Right renal pelvis (tissue), 4 donors: ENCODE measurements at places on chromosomes 3 and 15. TPM values are rescaled to one million over a fixed set of nuclear protein-coding genes. Genes with fewer than 3 reads are reported as not detected.
A peak's percentile ranks its signal among the peaks of the same experiment; 100 is the strongest.

- DNase-seq: no peak
These were observed 12.5 kb downstream of the SLC35G2 start for GRCh38 chr3:136831461-136831860.

- DNase-seq: no peak
These were observed 67.1 kb downstream of the MAGI1 start for GRCh38 chr3:65971293-65972252.

GRCh38 chr3:33840179-33840578 lies 41.7 kb downstream of the PDCD6IP start:
- no peak for DNase-seq

GRCh38 chr3:46132565-46132964 lies 75.5 kb downstream of the CCR1 start:
- no peak for DNase-seq

GRCh38 chr15:83310521-83311456 lies 26.3 kb upstream of the BNC1 start:
- no peak for DNase-seq

DNA sequence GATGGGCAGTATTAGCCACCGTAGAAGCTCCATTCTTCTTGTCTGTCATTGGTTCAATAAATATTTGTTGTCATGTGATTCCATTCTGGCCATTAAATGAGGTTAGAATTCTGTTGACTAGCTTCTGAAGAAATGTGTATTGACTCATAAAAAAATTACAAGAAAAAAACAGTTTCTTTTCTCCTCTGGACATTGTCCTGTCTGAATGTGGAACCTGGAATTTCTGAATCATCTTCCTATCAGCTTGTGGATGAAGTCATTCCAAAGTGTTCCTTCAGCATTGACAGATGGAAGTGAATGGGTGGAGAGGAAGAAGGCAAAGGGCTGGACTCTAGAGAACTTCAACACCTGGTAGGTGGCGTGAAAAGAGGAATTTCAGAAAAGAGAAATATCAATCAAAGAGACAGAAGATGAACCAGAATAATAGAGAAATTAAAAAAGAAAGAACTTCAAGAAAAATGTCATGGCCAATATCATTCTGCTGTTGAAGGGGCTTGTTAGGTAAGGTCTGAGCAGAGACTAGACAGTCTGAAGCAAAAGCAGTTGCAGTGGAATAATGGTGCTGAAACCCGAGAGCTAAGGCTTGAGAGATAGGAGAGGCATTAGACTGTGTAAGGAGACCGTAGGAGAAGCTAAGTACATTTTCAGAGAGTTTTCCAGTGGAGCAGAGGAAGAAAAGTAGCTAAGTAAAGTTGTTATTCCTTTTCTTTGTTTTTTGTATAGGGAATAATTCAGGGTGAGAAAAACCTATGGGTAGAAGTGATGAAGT lies 806.6 kb downstream of the SQOR start:
- peak; percentile 10 for DNase-seq

- no peak for DNase-seq
These were observed 30.5 kb upstream of the TMEM42 start for GRCh38 chr3:44831232-44831631.

- no peak for DNase-seq
These were observed 2.4 kb downstream of the MYLK start for GRCh38 chr3:123881771-123882170.

GRCh38 chr15:77783636-77784035 lies 150.9 kb upstream of the LINGO1 start:
- no peak for DNase-seq

DNA sequence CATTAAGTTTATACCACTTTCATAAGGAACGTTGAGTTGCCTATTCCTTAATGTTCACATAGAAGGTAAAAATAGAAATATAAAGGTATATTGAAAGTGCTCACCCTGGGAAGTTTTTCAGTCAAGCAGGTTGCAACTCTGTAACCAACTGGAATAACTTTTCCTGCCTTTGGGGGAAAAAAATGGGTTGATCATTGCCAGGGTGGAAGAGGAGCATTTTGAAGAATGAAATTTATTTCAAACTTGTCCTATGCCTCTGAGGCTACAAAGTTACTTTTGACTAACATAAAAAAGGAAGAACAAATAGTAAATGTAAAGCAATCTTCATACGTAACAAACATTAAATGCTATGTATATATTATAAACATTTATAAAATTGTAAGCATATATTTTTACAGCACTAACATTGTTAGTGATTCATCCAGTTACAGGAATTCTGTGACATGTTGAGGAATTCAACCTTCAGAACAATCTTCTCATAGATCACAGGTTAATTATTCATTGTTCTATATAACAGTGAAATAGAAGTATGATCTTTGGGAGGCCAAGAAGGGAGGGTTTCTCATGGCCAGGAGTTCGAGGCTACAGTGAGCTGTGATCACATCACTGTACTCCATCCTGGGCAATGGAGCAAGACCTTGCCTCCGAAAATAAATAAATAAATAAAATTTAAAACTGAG lies 13.5 kb downstream of the EFHB start:
- DNase-seq: no peak

DNA sequence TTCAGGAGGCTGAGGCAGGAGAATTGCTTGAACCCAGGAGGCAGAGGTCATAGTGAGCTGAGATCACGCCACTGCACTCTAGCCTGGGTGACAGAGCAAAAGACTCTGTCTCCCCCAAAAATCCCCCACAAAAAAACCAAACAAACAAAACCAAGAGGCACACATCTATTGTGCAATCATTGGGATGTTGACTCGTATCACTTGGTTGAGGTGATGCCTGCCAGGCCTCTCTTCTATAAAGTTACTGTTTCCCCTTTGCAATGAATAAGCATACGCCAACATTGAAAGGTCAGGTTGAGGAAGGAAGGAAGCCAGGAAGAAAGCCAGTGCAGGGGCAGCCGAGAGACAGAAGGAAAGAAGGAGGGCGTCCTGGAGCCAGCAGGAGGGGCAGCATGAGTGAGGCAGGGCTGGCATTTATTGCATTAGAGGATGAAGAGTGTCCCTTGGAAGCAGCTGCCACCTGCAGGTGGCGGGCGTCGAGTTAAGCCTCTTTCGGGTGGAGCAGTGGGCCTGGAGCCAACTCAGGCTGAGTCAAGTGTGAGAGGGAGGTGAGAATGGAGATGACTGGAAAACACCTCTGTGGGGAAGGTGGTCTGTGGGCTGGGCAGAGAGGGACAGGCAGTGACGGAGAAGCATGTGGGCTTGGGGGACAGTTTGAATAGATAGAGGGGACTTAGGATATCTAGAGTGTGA lies 8.3 kb upstream of the CSPG4 start:
- no peak for DNase-seq

DNA sequence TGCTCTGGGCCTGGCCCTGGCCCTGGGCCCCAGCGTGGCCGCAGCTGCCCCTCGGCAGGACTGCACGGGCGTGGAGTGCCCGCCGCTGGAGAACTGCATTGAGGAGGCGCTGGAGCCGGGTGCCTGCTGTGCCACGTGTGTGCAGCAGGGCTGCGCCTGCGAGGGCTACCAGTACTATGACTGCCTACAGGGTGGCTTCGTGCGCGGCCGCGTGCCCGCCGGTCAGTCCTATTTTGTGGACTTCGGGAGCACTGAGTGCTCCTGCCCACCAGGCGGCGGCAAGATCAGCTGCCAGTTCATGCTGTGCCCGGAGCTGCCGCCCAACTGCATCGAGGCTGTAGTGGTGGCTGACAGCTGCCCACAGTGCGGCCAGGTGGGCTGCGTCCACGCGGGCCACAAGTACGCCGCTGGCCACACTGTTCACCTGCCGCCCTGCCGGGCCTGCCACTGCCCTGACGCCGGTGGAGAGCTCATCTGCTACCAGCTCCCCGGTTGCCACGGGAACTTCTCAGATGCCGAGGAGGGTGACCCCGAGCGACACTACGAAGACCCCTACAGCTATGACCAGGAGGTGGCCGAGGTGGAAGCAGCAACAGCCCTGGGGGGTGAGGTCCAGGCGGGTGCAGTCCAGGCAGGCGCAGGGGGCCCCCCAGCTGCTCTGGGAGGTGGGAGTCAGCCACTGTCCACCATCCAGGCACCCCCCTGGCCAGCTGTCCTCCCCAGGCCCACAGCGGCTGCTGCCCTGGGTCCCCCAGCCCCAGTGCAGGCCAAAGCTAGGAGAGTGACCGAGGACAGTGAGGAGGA lies 21.7 kb downstream of the FBLN2 start:
- no peak for DNase-seq

DNA sequence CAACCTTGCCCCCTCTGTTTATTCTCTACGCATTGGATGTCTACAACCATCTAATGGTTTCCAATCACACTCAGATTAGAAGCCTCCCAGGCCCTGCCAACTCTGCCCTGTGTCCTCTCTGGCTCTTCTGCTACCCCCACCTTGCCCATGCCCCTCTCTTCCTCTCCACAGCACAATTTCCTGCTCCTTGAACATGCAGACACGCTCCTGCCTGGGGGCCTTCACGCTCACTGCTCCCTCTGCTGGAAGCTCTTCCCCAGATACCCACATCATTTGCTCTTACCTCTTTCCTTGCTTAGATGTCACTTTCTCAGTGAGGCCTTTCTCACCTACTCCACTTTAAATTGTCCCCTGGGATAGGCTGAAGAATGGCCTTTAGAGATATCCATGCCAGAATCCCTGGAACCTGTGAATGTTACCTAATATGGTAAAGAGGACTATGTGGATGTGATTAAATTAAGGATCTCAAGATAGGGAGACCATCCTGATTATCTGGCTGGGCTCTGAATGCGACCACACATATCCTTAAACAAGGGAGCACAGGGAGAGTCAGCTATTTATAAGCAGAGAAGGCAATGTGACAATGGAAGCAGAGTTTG lies 9.9 kb downstream of the KY start:
- no peak for DNase-seq

TM4SF1 gene
- 72.4 TPM for polyA plus RNA-seq

ENTPD3 gene
- polyA plus RNA-seq: 1.7 TPM

DNA sequence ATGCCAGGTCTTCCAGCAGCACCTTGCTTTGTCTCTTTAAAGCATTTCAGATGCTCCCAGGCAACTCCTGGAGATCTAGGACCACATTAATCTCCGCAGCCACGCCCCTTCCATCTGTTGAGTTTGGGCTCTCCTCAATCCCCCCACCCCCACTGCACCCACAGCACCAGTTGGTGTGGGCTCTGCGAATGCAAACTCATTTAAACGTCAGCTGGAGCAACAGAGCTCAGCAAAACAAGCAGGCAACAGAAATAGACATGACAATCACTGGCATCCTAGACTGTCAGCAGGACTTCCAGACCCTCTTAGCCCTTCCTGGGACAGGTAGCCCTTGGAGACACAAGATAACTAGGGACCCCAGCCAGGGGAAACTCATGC lies 106.9 kb downstream of the LSM3 start:
- no peak for DNase-seq

GRCh38 chr3:354432-354831 lies 157.9 kb downstream of the CHL1 start:
- peak; percentile 37 for DNase-seq

DNA sequence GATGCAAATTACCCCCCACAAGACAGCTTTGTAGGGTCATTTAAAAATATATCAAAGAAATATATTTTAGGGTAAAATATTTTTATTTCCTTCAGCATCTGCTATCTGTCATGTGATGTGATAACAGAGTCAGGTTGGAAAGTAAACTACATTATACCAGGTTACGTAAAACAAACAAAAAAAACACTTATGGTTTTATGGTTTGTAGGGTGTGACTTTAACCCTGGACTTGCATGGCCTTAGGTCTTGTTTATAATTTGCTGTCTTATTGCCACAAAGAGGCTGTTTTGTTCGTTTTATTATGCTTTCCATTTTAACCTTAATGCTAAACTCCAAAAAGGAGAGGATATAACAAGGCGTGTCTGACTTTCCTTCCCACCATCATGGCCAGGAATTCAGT lies 244.5 kb upstream of the MME start:
- no peak for DNase-seq

GRCh38 chr3:127339928-127340861 lies 52.3 kb upstream of the PRR20G start:
- DNase-seq: no peak

DNA sequence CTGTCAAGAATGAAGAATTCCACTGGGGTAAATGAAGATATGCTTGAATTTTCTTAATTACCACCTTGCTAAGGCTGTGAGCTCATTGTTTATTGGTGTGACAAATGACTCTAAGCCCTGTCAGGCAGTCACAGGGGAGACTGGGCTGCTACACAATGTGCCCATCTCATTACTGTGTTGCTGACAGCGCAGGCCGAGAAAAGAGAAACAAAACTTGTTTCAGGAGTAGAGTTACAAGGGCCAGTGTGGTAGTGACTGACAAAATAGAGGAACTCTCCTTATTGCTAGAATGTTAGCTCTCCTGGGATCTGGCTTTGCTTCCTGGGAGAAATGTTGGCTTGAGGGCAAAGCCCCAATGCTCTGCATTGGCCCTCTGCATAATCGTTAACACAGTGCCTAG lies 130.4 kb upstream of the CRBN start:
- DNase-seq: no peak

DNA sequence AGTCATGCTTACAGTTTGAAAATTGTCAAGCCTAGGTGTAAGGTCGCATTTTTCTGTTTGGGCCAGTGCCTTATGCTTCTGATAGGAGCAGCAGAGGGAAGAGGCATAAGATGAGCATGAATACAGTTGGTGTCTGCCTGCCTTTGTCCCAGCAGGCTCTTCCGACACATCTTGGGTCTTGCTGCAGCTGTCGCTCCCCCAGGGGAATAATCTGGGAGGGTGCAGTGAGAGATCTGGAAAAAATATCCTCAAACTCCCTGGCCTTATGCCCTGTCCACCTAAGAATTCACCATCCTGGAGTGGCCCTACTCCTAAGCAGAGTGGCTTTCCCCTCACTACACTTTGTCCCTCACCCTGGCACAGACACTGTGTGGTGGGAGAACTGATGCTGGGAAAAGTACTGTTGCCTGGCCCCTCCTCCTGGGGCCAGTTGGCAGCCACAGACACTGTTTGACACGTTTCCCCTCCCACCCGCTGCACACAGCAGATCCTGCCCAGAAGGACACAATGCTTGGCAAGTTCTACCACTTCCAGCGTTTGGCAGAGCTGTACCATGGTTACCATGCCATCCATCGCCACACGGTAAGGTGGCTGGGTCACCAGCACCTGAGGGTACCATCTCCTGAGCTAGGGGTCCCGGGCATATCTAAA lies 21.1 kb upstream of the RHO start:
- DNase-seq: no peak

IL16 gene
- 5.9 TPM for polyA plus RNA-seq

GRCh38 chr3:29590012-29590411 lies 309.1 kb downstream of the RBMS3 start:
- DNase-seq: no peak

DNA sequence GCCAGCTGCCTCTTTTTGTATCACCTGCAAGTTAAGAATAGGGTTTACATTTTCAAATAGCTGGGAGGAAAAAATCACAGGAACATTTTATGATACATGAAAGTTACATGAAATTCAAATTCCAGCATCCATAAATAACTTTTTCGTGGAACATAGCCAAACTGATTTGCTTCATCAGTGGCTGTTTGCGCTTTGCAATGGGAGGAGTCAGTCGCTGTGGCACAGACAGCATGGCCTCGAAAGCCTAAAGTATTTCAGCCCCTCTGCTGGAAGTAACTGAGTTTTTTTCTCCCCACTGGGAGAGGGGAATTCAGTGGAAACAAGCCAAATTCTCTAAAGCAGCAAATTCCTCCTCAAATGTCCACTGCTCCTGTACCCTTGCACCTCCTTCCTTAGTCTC lies 271.9 kb downstream of the SUCLG2 start:
- DNase-seq: no peak

GRCh38 chr3:172717493-172718088 lies 6.7 kb upstream of the NCEH1 start:
- DNase-seq: no peak

SERINC4 gene
- not detected for polyA plus RNA-seq
